Lower leg skin (tissue), 4 donors: ENCODE measurements at places on chromosomes 1 and 21. TPM values are rescaled to one million over a fixed set of nuclear protein-coding genes. Genes with fewer than 3 reads are reported as not detected.

DNA sequence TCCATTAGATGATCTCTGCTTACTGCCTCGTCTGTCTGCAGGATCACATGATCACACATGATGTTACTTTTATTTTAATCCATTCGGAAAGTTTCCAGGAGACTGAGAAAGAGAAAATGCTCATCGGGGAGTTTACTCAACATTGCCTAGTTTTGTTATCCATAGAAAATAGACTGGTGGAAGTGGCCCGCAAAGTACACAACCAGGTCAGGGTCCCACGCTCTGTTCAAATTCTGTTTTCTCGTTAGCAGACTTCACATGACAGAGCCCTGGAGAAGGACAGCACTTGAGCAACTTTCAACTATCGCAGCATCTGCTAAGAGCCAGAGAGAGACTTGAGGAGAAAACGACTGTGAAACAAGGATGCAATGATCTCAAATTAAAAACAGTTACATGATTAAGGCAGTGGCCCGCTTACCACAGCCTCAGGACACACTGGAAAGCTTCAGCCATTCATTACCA, 44.2 kb downstream of the ADAMTS1 start:
- no peak for DNase-seq

Gene MNDA
- total RNA-seq, result 1.1 TPM

DNA sequence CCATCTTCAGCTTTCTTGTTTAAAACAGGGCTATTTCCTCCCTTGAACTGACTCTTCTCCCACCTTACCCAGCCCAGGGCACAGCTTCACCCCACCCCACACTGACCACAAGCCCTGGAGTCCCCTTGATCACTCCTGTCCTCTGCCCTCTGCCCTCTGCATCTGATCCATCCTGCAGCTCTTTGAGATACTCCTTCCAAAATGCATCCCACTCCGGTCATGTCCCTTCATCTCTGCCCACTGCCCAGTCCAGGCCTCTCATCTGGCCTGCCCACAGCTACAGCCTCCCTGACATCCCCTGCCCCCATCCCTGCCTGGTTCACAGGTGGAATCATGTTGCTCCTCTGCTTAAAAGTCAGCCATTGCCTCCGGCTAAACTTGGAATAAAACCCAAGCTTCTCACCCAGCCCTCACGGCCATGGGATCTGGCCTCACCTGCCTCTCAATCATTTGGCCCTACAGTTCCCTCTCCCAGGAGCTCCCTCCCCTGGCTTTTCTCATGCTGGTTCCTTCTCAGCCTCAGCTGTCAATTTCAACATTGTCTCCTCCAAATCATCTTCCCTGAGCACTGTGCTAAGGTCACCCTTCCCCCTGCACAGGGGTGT, 202.0 kb downstream of the MATN1 start:
- no peak for DNase-seq

GRCh38 chr21:14358775-14359174, 24.2 kb downstream of the HSPA13 start:
- DNase-seq, result no peak

Gene RIMS3
- total RNA-seq, result 3.1 TPM

Gene CAMK1G
- total RNA-seq, result not detected

Gene ANXA9
- 95.7 TPM for total RNA-seq

Gene CCDC17
- 1.7 TPM for total RNA-seq

DNA sequence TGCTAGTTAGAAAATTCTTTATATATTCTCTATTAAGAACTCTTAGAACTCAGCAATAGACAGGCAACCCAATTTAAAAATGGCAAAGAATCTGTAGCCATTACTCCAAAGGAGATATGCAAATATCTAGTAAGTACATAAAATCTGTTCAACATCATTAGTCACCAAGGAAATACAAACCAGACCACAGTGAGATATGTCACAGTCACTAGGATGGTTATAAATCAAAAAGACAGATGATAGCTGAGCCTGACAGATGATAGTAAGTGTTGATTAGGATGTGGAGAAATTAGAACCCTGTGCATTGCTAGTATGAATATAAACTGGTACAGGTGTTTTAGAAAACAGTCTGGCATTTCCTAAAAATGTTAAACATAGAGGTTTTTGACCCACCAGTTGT, 26.6 kb downstream of the SRSF11 start:
- DNase-seq, result no peak

GRCh38 chr1:90834354-90834885, 117.3 kb upstream of the BARHL2 start:
- no peak for DNase-seq

- DNase-seq, result peak; percentile 53
Observed at GRCh38 chr1:3491291-3492246, 37.1 kb downstream of the ARHGEF16 start.
